ENCODE measurements at places on chromosomes 12 and 14. TPM values are rescaled to one million over a fixed set of nuclear protein-coding genes. Genes with fewer than 3 reads are reported as not detected.
A peak's percentile ranks its signal among the peaks of the same experiment; 100 is the strongest.

- DNase-seq = no peak
Measured at GRCh38 chr14:71885301-71885700, 46.9 kb upstream of the RGS6 start.

GRCh38 chr12:65196762-65197567 is 27.6 kb downstream of the LEMD3 start:
- no peak for DNase-seq

DNA sequence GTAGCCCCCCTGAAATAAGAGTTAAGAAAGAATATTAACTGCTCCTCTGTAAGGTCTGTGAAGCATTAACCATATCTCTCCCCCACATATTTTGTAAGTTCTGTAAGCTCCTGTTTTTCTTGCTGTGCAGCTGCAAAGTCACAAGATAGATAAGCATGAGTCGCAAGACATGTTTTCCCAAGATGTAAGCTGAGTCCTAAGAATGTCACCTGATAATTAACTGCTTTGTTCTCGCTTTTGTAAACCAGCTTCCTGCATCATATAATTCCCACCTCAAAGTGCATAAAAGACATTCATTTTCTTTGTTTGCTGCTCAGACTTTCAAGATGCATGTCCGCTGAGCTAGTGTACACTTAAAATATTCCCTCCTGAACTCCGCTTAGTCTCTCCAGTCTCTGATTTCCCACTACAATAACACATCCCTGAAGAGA is 27.0 kb upstream of the PHC1 start:
- DNase-seq = peak; percentile 26

DNA sequence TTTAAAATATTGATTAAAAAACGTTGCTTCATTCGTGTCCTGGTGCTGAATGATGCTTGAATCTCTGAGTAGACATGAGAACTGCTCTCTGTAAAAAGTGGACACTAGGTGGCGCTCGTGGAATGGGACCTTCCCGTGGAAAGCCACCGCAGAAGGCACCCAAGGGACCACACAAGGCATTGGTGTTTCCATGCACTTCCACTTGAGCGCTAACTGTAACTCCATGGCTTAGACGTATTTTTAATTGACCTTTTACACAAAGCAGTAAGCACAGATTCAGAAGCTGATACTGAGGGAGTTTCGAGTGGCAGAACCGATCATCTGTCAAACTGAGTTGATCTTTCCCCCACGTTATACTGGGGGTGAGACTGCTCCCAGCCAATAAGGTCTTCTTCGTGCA is 135.3 kb downstream of the PRKCH start:
- peak; percentile 49 for DNase-seq

MYH6 gene
- not detected for total RNA-seq

DNA sequence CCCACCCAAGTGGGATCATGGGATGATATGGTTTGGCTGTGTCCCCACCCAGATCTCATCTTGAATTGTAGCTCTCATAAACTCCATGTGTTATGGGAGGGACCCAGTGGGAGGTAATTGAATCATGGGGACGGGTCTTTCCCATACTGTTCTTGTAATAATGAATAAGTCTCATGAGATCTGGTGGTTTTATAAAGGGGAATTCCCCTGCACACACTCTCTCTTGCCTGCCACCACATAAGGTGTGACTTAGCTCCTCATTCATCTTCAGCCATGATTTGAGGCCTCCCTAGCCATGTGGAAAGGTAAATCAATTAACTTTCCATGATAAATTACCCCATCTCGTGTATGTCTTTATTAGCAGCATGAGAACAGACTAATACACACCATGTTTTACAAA is 109.2 kb downstream of the IGF1 start:
- DNase-seq = peak; percentile 0

- no peak for DNase-seq
Measured at GRCh38 chr12:11651381-11651780, 1.9 kb downstream of the ETV6 start.

MANSC4 gene
- not detected for total RNA-seq

RECQL gene
- total RNA-seq = 55.3 TPM

DNA sequence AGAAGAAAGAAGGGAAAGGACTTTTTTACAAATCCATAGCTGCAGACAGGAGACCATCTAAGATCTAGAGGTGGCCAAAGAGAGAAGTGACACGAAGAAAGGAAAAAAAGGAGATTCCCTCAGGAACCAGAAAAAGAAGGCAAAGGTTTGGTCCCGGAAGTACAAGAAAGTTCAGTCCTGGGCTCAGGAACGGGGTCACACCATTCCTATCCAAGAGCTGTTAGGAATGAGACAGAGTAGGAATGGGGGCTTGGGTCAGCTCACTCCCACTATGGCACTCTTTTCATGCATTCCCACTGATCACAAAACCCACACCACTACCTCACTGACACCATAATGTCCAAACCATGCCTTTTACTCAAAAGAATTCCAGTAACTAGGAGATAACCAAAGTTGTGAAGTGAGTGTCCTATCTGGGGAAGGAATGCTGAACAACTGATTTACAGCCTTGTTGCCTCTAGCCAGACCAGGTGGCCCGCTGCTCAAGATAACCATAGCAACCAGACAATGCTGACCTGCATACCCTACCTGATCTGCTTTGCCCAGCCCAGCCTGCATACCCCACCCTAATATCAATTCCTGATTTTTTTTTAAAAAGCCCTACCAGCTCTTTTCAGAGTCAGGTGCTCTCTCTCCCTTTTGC is 8.4 kb downstream of the PPP2R3C start:
- no peak for DNase-seq

GRCh38 chr12:68468036-68468435 is 135.9 kb upstream of the MDM1 start:
- DNase-seq = no peak

DNA sequence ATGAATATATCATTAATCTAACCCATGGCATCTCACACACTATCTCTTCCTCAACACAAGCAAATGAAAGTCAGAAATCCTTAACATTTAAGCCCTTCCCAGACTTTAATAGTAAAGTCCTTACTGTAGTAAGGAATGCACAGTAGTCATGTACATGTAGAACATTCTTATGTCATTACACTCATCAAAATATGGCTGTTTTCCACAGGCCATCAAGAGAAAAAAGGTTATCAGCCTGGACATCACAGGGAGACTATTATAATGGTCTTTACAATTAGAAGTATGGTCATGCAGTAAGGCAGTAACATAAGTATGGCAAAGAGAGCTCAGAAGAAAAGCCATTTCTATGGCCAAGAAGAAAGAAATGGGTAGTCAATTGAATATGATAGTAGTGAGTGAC is 121.2 kb downstream of the SLC6A15 start:
- DNase-seq = no peak

MYO1H gene
- total RNA-seq = not detected

CISTR gene
- total RNA-seq = not detected

TAS2R31 gene
- 2.0 TPM for total RNA-seq

Measured in mammary epithelial cell (primary cell).